ENCODE measurements at places on chromosomes 12 and 14. TPM values are rescaled to one million over a fixed set of nuclear protein-coding genes. Genes with fewer than 3 reads are reported as not detected.

DNA sequence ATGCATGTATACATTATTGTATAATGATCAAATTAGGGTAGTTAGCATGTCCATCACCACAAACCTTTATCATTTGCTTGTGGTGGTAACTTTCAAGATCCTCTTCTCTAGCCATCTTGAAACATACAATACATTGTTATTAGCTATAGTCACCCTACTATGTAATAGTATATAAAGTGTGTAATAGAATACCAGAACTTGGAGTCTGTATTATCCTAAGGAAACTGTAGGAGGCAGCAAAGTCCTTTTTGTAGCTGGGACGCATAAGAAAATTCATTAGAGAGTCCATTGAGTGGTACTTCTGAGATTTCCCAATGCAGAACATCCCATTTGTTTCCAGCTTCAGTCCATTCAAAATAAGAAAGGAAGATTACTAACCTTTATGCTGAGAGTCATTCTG is 325.9 kb upstream of the LRFN5 start:
- no peak for DNase-seq

GRCh38 chr12:11870041-11870451 is 200.7 kb upstream of the BCL2L14 start:
- no peak for DNase-seq

- no peak for DNase-seq
These were observed 2.2 kb downstream of the VAMP1 start for GRCh38 chr12:6468283-6468575.

- no peak for DNase-seq
These were observed 1.1 kb upstream of the RFX4 start for GRCh38 chr12:106581543-106582248.

- peak; percentile 62 for DNase-seq
These were observed 63.0 kb downstream of the GNS start for GRCh38 chr12:64696080-64696741.

- DNase-seq, result no peak
These were observed 15.5 kb downstream of the PLEK2 start for GRCh38 chr14:67396381-67396970.

DNA sequence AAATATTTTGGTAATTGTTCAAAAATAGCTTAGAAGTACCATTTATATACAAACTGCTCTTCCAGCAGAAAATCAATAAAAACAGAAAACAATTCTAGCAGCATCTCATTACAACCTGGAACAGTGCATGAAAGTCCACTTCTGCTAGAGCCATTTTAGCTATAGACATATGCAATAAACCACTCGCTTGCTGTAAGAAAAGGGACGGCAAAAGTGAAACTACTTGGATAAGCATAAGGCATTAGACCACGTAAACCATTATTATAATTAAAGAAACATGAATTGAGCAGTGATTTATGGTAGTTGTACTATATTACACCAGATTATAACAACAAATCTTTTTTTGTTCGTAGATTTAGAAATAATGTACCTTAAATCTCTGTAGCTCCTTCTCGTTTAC is 48.7 kb downstream of the LRIG3 start:
- DNase-seq, result no peak

DNA sequence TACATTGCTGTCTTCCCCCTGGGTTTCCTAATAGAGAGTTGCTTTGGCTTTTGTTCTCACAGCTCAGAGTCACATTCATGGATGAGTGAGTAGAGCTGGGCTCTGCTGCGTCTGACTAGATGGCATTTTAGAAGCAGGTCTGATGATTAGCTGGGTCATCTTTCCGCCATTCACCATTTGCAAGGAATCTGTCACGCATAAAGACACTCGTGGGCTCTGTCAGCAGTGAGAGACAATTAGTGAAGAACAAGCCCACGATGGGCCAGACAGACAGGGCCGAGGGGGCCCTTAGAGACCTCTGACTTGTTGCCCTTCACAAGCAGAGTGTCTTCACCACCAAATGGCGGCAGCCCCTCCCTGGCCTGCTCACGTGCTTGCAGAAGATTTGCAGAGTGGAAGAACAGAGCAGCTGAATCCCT is 175.0 kb downstream of the CRADD start:
- no peak for DNase-seq

- DNase-seq, result peak; percentile 27
These were observed 52.4 kb upstream of the EIF5 start for GRCh38 chr14:103281496-103282231.

- DNase-seq, result peak; percentile 28
These were observed 73.3 kb upstream of the PLXNC1 start for GRCh38 chr12:94074980-94075629.

The LMNTD1 gene
- polyA plus RNA-seq, result not detected

DNA sequence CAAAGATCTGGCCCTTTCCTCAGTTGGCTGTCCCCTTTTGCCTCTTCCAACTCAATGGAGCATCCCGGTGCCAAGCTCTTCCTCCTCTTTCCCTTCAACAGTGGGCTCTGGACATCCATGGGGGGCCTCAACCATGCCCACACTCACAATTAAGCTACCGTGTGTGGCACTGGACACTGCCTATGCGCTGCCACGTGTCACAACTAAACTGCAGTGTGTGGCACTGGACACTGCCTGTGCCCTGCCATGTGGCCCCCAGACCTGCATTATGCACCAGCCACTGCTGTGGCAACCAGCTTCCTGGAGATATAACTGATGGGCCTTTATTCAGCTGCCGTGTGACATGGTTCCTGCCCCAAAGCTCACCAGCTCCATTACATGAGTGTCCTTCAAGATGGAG is 179.1 kb downstream of the KCNA5 start:
- no peak for DNase-seq

DNA sequence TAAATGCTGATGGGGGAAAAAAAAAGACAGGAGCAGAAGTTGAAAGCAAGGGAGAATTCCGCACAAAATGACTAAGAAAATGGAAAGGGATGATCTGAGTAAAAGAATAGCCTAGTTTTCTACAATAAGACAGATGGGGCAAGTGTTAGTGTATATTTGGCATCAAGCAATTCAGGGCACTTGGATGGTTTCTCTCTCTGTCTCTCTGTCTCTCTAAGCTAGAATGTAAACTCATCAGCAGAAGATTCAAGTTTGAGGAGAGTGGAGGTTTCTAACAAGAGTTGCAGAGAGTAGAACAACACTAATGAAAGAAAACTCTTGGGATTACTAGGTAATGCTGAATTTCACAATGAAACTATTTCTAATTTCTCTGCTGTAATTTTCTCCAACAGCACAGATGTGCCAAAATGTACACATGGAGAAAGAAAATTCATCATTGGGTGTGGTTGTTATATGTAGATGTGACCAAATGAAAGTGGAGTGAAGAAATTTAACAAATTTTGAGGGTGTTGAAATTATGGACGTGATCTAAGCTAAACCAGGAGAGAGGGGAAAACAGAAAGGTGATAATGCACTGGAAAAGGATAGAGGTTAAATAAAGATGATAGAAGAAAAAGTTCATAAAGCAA is 237.1 kb downstream of the ACSS3 start:
- DNase-seq, result no peak

The SLC39A5 gene
- 0.11 TPM for polyA plus RNA-seq

DNA sequence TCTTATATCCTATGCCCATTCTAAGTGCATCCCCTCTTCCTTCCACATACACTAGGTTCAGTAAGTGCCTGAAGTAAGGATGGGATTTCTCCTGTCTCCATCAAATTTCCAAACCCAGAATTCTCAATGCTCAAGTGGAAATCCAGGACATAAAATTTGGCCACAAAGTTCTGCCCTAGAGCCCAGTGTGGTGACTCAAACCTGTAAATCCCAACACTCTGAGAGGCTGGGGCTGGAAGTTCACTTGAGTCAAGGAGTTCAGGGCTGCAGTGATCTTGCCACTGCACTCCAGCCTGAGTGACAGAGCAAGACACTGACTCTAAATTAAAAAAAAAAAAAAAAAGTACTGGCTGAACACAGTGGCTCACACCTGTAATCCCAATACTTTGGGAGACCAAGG is 4.5 kb upstream of the ARF3 start:
- DNase-seq, result no peak

- DNase-seq, result no peak
These were observed 85.4 kb upstream of the CRY1 start for GRCh38 chr12:107178776-107179175.

The SERPINA12 gene
- polyA plus RNA-seq, result not detected

The ERP27 gene
- 0.70 TPM for polyA plus RNA-seq

DNA sequence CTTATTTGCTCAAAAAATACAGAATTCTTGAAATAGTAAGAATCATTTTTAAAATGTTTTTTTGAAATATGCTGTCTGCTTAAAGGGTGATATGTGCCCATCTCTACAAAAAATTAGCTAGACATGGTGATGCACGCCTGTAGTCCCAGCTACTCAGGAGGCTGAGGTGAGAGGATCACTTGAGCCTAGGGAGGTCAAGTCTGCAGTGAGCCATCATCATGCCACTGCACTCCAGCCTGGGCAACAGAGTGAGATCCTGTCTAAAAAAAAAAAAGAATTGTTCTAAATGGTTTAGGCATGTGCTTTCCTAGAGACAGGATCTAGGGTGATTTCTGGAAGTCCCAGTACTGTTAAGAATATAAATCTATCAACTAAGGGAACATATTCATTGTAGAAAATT is 75.6 kb upstream of the HECTD1 start:
- no peak for DNase-seq

The DPY19L2 gene
- polyA plus RNA-seq, result 0.59 TPM

The KRT8 gene
- polyA plus RNA-seq, result 23.5 TPM

- DNase-seq, result no peak
These were observed 16.2 kb downstream of the MVK start for GRCh38 chr12:109589691-109590245.

DNA sequence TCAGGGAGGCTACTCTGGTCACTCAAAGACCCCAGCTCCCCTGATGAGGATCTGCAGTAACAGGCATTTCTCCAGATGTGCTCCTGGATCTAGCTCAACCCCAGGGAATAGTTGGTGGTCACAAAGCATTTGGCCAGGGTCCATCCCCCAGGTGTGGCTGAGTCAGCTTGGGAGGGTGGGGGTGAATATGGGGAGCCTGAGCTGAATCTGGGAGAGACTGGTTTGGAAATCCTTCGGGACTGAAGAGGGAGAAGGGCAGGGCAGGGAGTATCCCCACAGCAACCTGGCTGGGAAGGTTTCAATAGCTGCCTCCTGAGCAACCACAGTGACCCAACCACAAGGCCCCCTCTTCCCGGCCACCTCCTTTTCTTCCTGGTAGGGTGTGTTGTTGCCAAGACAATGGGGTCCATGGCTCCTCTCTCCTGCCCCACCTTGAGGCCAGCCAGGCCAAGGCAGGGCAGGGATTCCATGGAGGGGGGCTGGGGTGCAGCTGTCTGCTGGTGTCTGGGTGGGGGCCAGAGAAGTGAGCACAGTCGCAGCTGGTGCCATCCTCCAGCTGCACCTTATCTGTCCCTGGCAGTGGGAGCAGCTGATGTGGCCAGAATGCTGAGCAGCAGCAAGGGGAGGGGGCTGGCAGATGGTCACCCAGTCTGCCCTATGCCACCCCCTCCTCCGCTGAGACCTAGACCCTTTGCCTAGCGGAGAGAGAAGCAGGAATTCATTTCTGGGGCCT is 5.5 kb downstream of the ASIC1 start:
- DNase-seq, result no peak

DNA sequence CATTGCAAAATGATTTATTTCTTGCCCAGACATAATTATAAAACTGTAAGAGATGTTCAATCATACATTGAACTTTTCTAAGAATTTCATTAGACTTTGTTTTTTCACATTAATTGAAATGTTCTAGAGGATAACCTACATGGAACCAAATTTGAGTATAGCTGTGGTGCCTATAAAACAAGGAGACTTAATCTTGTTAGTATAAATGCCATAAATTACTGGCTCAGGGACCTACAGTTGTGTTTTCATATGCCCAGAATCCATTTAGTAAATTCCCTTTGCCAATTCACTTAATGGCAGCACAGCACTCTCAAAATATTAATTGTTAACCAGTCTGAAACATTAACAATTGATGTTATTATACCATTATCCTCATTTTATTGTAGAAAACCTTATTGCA is 488.5 kb downstream of the NELL2 start:
- DNase-seq, result no peak

The CLEC9A gene
- not detected for polyA plus RNA-seq

- no peak for DNase-seq
These were observed 4.4 kb upstream of the ASIC1 start for GRCh38 chr12:50052964-50053363.

The STAB2 gene
- polyA plus RNA-seq, result 0.01 TPM

DNA sequence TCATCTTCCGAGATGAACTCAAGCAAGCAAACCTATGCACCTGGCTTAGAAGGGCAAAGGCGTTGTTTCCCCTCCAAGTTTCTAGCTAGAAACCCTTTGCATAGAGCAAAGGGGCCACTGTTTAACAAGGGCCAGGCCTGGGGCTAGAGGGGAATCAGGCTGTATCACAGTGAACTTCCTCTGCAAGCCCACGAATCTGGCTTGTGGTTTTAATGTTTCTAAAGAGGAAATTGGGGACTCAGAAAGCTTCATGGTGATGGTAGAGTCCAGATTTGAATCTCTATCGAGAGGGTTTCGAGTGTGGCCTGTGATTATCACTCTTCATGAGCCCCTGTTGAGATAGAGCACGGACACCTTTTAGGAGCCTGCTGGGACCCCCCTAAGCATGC is 189.9 kb downstream of the VRK1 start:
- DNase-seq, result no peak

The PRB2 gene
- polyA plus RNA-seq, result not detected

The PLA2G1B gene
- polyA plus RNA-seq, result not detected

The DIO3 gene
- not detected for polyA plus RNA-seq

GRCh38 chr14:61387076-61387475 is 65.7 kb downstream of the PRKCH start:
- DNase-seq, result no peak

The MNAT1 gene
- 32.9 TPM for polyA plus RNA-seq

The PIANP gene
- 0.08 TPM for polyA plus RNA-seq

DNA sequence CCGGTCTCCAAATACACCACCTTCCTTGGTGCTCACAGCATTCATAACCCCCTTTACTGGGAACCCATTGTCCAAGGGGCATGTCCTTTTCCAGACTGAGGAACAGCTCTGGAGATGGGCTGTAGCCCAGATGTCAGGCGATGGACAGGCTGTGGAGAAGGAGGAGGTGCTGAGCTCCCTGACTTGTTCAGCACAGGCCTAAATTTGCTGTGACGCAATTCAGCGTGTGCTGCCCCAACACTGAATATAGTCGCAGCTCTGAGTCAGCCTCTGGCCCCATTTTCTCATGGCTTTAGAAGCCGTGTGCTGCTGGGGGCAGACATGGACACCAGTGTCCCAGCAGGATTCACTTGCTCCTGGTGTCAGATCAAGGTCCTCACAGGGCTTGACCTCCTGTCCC is 269.1 kb downstream of the EMP1 start:
- DNase-seq, result no peak

- no peak for DNase-seq
These were observed 84.6 kb downstream of the RFLNA start for GRCh38 chr12:124379379-124379937.

The AP4S1 gene
- polyA plus RNA-seq, result 2.8 TPM

The PLEKHG7 gene
- not detected for polyA plus RNA-seq

GRCh38 chr14:75049731-75050201 is 1.5 kb downstream of the MLH3 start:
- no peak for DNase-seq

The RNFT2 gene
- 1.7 TPM for polyA plus RNA-seq

All from endothelial cell of umbilical vein (primary cell).